Left renal cortex interstitium (tissue), 4 donors: ENCODE measurements at places on chromosomes 1 and 21. TPM values are rescaled to one million over a fixed set of nuclear protein-coding genes. Genes with fewer than 3 reads are reported as not detected.

The CFAP410 gene
- polyA plus RNA-seq: 28.9 TPM

The PPIAL4G gene
- 0.04 TPM for polyA plus RNA-seq

The DHDDS gene
- polyA plus RNA-seq: 29.6 TPM

The PGLYRP3 gene
- polyA plus RNA-seq: not detected

The DISP1 gene
- 13.6 TPM for polyA plus RNA-seq

The GJA4 gene
- polyA plus RNA-seq: 14.0 TPM

The SYDE2 gene
- polyA plus RNA-seq: 10.4 TPM

The BSND gene
- polyA plus RNA-seq: 4.8 TPM

The PRDM16 gene
- polyA plus RNA-seq: 6.9 TPM

DNA sequence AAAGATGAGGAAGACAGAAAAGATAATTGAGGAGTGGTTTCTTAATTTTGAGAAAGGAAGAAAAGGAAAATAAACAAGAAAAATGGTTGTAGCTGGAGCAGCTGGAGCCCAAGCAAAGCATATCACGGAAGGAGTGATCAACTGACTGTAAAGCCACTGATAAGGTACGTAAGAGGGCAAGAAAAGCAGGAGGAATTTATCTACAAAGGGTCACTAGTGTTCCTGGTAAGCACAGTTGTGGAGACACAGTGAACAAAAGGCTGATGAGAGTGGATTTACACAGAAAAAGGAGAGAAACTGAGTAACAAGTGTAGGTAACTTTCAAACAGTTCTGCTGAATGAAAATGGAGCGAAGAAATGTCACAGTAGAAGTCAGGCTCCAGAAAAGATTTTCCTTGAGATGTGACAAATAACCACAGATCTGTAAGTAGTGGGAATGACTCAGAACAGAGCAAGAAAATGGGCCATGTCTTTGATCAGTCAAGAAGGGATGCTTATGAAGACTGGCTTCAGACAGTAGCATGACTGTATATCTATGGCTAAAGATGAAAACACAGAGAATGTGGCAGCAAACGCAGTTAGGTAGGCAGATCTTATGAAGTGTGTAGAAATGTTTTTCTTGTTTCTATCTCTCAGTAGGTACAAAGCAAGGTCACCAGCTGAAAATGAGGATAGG, 45.6 kb upstream of the RBM34 start:
- DNase-seq: no peak

DNA sequence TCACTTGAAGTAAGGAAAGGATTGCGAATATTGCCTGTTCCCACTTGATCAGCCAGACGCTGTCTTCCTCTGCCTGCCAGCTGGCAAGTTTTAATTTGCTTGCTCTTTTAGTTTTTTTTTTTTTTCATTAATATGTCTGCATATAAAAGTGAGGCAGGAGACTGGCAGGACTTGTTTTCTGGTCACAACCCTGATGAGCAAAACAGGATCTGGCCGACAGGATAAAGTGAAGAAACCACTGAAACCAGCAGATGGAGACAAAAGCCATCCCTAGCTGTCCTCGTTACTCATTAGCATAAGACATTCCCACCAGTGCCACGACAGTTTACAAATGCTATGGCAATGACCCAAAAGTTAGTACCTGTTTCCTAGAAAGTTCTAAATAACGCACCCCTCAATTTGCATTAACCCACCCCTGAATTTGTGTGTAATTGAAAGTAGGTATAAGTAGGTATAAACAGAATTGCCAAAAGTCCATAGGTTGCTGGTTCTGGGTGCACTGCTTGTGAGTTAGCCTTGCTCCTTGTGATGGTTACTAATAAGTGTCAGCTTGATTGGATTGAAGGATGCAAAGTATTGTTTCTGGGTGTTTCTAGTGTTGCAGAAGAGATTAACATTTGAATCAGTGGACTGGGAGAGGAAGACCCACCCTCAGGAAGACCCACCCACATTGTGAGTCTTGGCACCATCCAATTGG, 60.8 kb downstream of the ZNF684 start:
- DNase-seq: no peak

DNA sequence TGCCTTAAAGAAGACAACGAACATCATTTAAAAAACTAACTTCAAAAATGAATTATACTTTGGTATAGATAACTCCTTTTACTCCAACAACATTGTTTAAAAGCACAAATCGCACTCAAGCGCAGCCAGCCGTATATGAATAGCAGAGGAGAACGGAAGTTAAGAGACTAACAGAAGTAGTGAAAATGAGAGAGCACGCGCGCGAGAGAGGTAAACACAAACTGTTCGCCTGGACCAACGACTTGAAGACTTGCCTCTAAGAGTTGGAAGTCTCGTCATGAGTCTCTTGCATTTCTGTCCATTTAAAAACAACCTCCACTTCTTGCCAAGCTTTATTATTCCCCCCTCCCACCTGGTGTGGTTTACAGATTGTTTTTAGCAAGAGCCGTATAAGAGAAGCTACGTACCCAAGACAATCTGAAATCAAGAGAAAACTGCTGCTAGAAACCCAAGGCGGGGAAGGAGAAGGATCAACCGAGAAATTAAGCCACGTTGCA, 479 bp downstream of the SELENOF start:
- DNase-seq: peak; percentile 22

- no peak for DNase-seq
Observed at GRCh38 chr1:222224636-222225315, 323.1 kb downstream of the HHIPL2 start.

- DNase-seq: peak; percentile 25
Observed at GRCh38 chr1:196407358-196408051, 200.7 kb downstream of the KCNT2 start.

DNA sequence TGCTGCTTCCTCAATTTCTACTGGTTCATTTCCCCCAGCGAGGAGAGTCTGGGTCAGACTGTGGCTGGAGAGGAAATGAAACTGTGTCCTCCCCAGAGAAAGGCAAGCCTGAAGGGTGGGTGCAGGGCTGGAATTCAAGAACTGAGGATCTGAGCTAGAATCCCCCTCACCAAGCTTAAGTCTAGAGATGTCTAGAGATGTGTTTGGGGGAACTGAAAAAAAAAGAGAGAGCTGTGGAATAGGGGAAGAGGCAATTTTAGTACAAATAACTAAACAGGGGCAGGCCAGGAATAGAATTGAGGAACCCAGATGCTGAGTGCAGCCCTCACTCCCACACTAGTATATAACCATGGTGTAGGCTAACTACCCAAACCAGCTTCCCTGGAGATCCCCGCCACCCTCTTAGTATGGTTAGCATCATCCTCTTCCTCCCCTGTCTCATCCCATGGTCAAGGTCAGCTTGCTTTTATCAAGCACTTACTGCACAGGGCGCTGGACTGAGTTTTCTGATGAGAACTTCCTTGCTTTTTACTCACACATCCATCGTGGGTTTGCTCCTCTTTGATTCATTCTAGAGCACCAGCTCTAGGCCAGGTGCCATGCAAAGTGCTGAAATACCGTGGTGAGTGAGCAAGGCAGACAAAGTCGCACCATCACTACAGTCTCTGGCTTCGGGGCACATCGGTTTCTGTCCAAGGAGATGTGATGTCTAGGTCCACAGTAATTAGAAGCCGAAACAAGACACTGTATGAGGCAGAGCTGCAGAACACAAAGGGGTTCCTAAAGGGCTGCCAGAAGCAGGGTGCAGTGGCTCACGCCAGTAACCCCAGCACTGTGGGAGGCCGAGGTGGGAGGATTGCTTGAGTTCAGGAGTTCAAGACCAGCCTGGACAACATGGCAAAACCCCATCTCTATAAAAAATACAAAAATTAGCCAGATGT, 112.9 kb upstream of the IPO9 start:
- DNase-seq: no peak

GRCh38 chr1:27542463-27543273, 52.7 kb upstream of the WASF2 start:
- DNase-seq: no peak

- DNase-seq: no peak
Observed at GRCh38 chr1:8329439-8329838, 11.5 kb downstream of the SLC45A1 start.

DNA sequence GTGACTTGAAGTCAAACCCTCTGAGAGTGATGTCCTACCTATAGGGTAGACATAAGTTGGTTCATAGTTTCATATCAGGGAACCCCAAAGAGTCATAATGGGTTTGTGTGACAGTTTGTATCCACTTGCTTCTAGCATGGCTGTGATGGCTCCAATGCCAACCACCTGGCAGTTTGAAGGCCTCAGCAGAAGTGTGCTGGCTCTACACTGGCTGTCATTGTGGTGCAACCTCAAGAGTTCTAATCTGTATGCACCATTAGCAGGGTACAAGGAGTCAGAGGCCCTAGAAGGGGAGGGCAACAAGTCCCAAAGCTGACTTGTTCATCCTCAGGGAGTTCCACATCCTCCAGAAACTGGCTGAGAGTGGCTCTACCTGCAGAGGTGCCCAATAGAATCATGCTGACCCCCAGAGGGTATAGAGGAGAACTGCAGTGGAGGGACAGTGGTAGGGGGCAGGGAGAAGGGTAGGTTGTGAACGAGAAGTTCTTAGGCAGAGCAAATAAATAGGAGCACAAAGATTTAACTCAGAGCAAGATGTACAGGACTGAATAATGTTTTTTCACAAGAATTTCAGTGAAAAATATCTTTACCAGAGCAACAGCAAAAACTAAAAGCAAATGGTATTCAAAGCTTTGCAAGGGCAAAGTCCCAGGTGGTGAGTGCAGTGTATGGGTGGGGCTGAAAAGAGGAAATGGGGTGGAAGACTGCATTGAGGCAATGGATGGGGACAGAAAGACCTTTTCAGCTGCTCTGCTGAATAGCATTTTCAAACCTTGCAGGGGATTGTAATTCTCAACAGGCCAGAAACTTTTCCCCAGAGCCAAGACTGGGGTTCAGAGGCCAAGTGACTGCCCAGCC, 3.2 kb downstream of the FCRL2 start:
- DNase-seq: no peak

- DNase-seq: no peak
Observed at GRCh38 chr1:212074313-212074712, 38.8 kb downstream of the DTL start.

DNA sequence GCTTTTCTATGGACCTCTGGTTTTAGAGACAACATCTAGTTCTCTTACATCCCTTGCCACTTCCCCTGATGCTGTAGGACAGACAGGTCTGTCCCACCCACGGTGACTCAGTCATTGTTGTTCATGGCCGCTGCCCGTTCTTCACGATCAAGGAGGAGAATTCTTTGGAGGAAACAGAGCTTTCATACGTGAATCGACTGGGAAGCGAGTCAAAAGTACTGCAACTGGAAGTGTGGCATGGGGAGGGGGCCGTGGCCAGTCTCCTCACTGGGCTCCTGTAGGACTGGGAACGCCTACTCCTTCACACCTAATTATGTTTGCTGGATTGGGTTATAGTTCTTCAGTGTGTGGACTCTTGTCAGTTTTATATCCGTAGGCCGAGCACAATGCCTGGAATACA, 4.4 kb upstream of the SLC37A1 start:
- no peak for DNase-seq

DNA sequence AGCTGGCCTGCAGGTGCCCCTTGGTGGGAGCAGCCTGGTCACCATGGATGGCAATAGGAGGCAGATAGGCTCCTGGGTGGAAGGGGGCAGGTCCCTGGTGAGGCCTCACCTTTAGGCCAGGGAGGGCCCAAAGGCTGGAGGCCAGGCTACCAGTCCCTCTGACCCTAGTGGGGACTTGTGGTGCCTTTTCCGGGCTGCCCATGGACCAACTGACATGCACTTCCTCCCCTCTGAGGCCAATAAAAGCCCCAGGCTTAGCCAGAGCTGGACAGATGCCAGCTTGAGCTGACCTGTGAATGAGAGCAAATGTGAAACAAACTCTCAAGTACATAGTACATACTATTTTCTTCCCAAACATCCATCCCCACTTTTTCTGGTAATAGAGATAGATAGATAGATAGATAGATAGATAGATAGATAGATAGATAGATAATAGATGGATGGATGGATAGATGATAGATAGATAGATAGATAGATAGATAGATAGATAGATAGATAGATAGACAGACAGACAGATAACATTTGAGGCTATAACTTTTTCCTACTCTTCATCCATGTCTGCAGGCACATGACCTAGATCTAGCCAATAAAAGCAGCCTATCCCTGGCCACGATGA, 9.2 kb upstream of the CTTNBP2NL start:
- no peak for DNase-seq

- no peak for DNase-seq
Observed at GRCh38 chr1:214425101-214425500, 126.3 kb downstream of the PTPN14 start.

DNA sequence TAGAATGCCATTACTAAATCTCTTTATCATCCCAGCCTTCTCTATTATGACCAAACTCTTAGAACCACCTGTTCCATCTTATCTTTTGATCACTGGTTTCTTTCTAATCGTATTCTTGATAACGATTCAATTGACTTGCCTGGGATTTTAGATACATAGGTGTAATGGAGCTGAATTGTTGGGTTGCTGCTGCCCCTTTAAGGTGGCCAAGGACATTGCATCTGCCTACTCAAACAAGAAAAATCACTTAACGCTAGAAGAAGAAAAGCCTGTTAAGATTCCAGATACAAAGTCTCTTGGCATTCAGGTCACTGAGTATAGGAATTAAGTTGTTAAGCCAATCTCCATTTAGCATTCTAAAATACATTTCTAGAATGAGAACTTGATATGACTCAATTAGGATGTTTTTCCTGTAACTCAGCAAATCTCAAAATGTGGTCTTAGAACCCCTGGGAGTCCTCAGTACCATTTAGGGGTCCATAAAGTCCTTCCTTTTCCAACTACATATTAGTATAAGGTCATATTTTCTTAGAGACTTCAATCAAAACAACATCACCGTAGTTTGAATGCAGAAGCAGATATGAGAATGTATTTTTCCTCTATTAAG, 12.4 kb downstream of the NEXN start:
- DNase-seq: no peak

DNA sequence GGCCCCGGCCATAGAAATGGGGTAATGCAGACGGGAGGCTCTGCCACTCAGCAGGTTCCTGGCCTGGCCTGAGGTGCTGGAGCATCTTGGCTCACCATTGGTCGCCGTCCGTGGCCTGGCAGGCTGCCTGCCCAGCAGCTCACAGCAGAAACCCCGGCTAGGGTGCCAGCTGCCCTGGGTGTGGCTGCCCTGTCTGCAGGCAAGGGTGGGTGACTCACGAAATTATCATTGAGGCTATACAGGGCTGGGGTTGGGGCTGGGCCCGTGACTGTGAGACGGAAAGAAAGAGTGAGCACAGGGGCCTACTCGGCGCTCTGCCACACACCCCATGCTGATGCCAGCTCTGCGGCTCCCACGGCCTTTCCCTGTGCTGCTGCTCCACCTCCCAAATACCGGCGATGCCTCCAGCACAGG, 8.0 kb upstream of the PKP1 start:
- no peak for DNase-seq

- no peak for DNase-seq
Observed at GRCh38 chr21:38948377-38949069, 142.8 kb downstream of the ETS2 start.

GRCh38 chr1:165173409-165173808, 183.1 kb downstream of the LMX1A start:
- no peak for DNase-seq
